ENCODE measurements at places on chromosomes 4 and X.

GRCh38 chrX:29699239-29699638 lies 516.1 kb upstream of the MAGEB2 start:
- DNase-seq = no peak

GRCh38 chr4:125389713-125390112 lies 75.0 kb downstream of the FAT4 start:
- no peak for DNase-seq

GRCh38 chr4:39825090-39825489 lies 127.2 kb downstream of the UBE2K start:
- no peak for DNase-seq

GRCh38 chr4:186082221-186082620 lies 13.3 kb downstream of the TLR3 start:
- no peak for DNase-seq

DNA sequence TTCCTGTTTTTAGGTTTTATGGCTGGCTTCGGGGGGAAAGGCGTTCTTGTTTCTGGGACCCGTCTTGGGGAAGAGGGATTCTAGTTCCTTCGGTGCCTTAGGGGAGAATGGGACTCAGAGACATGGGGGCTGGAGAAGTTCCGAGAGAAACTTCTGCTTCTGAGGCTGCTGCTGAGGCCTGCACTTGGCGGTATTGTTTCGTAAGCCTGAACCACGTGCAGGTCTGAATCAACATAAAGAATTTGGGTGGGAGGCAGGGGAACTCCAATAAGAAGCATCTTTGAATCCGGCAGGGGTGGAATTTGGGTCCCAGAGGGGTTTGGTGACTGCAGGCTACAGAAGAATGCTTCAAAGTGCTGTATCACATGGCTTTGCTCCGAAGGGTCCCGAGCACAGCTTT lies 15.1 kb downstream of the XG start:
- no peak for DNase-seq

GRCh38 chr4:26288355-26288909 lies 32.4 kb upstream of the RBPJ start:
- DNase-seq = no peak

DNA sequence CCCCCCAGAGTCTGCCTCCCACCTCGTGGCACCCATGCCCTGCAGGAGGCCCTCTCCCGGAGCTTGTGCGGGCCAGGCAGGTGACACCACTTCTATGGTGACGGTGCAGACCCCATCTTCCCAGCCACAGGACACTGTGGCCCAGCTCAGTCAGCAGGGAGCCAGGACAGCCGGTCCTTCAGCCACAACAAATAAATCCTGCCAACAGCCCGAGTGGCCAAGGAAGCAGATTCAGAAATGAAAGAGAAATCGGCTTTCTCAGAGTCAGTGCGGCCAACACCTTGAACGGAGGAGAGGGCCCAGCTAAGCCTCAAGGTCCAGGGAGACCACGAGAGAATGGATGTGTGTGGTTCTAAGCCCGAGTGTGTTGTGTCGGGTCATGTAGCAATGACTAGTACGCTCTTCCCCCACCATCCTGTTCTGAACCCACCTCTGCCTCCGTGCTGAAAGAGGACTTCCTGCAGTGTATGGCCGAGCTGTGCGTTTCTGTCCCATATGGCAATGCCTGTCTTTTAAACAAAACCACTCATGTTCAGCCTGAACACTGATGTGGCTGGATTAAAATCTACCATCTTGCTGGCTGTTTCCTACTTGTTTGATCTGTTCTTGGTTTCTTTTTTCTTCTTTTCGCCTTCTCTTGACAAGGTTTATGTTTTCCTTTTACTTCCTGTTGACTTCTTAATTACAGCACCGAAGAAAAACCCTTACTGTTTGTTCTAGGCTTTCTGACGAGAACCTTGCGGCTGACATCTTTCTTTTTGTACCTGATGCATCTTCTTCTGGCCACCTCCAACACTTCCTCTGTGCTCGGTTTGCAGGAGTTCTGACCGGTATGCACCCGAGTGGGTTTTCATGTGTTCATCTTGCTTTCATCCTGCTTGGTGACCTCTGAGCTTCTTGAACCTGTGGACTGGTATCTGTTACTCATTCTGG lies 53.1 kb downstream of the GAK start:
- no peak for DNase-seq

- no peak for DNase-seq
Observed at GRCh38 chr4:118954246-118954645, 65.6 kb downstream of the SYNPO2 start.

- no peak for DNase-seq
Observed at GRCh38 chr4:5563856-5564255, 144.5 kb downstream of the EVC2 start.

DNA sequence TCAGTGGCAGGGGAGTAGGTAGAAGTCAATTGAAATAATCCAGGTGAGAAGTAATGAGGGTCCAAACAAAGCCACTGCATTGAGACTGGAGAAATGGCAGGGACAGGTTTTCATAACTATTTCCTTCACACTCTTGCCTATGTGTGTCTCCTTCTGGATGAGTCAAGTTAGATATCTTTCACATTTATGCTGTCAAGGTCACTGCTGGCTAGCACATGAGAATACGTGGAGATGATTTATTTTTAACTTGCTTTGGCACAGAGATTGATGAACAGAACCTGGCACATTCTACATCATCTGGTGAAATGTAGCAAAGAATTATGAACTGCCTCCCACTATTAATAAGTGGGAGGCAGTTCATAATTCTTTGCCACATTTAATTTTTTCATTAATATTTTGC lies 66.7 kb upstream of the BOD1L1 start:
- no peak for DNase-seq

GRCh38 chrX:1151378-1152077 lies 60.9 kb downstream of the CRLF2 start:
- no peak for DNase-seq

Measured in stimulated activated CD8-positive, alpha-beta memory T cell treated with anti-CD3 and anti-CD28 coated beads, Interleukin-4, amount 100 ng/mL, for 1 hour (primary cell).